ENCODE measurements at places on chromosomes 11 and 22.

DNA sequence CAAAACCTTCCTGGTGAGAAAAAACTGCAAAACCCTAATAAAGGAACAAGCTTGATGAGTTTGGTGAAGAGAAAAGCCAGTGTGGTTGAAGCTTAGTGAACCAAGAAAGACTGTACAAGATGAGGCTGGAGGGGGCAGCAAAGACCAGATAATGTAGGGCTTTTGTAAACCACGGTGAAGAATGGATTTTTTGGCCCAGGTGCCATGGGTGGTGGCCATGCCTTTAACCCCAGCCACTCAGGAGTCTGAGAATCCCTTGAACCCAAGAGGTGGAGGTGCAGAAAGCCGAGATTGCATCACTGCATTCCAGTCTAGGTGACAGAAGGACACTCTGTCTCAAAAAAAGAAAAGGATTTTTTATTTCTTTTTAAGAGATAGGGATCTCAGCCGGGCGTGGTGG, 5.0 kb upstream of the ZDHHC5 start:
- H3K36me3 ChIP-seq: peaks cover 31% of the 10 kb centered on the region
- no peak overlapping the region for H3K27ac ChIP-seq
- H3K4me3 ChIP-seq: no peak overlapping the region
- H3K27me3 ChIP-seq: no peaks in the 10 kb centered on the region

- no peaks in the 10 kb centered on the region for H3K4me1 ChIP-seq
- H3K27me3 ChIP-seq: no peaks in the 10 kb centered on the region
- H3K36me3 ChIP-seq: no peaks in the 10 kb centered on the region
- no peak overlapping the region for H3K4me3 ChIP-seq
- no peak overlapping the region for H3K27ac ChIP-seq
- DNase-seq: no peak
Measured at GRCh38 chr11:118002541-118003423, 16.6 kb downstream of the IL10RA start.

DNA sequence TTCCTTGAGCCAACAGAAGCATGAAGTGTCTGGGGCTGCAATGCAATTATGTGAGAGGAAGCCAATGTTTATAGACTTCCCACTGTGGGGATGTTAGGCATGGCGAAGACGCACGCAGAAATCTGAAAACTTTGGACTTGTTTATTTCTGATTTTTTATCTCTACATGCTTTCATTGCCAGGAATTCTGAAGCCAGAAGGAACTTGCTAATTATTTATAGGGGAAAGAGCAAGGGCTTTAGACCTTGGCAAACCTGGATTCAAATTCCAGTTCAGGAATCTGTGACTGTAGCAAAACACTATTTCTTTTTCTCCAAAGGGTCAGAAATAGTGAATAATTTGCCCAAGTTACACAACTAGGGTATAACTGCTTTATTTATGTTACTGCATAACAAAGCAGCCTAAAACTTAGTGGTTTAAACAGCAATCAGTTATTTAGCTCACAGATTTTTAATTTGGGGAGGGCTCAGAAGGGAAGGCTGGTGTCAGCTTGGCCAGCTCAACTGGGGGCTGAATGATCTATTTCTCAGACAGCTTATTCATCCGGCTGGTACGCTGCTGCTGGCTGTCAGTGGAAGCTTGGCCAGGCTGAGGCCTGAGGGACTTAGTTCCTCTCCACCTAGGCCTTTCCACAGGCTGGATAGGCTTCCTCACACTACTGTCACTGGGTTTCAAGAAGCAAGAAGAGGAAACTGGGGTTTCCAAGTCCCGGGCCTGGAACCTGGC, 1.9 kb upstream of the OR6Q1 start:
- H3K36me3 ChIP-seq: no peaks in the 10 kb centered on the region
- no peaks in the 10 kb centered on the region for H3K27me3 ChIP-seq
- H3K4me3 ChIP-seq: no peak overlapping the region
- DNase-seq: no peak

DNA sequence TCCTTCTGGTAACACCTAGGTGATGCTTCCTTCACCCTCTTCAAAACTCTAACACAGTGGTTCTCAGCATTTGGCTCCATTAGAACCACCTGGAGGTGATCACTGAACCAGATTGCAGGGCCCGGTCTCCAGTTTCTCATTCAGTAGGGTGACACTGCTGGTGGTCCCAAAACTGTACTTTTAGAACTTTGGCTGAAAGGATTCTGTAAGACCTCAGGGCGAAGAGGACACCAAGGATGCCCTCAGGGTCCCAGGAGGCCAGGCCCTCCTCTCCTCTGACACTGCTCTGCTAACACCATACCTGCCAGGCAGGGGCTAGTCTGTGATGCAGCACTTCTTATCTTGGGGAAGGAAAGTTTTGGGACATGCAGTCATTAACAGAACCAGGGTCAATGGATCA, 9.0 kb downstream of the VSTM5 start:
- H3K4me1 ChIP-seq: no peaks in the 10 kb centered on the region
- no peak overlapping the region for H3K4me3 ChIP-seq
- no peaks in the 10 kb centered on the region for H3K27me3 ChIP-seq
- H3K27ac ChIP-seq: no peak overlapping the region
